ENCODE measurements at places on chromosomes 3 and 15.
A peak's percentile ranks its signal among the peaks of the same experiment; 100 is the strongest.

- peak; percentile 76 for DNase-seq
Measured at GRCh38 chr3:170572665-170573253, 13.1 kb downstream of the SLC7A14 start.

GRCh38 chr3:45034612-45035252, 8.6 kb downstream of the CLEC3B start:
- no peak for DNase-seq

DNA sequence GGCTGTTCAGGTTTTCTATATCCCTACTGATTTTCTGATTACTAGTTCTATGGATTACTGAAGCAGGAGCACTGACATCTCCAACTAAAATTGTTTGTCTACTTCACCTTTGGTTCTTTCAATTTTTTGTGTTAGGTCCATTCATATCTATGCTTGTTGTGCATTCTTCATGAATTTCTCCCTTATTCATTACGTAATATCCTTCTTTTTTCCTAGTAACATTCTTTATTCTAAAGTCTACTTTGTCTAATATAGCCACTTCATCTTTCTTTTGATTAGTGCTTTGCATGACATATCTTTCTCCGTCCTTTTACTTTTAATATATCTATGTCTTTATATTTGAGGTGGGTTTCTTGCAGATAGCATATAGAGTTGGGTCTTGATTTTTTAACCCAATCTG, 116.3 kb upstream of the BHLHE40 start:
- DNase-seq: no peak

- DNase-seq: no peak
Measured at GRCh38 chr15:96243701-96244100, 86.8 kb upstream of the NR2F2 start.

GRCh38 chr3:187804745-187805121, 59.5 kb upstream of the BCL6 start:
- DNase-seq: no peak

GRCh38 chr15:70060214-70060992, 37.3 kb downstream of the TLE3 start:
- DNase-seq: no peak

DNA sequence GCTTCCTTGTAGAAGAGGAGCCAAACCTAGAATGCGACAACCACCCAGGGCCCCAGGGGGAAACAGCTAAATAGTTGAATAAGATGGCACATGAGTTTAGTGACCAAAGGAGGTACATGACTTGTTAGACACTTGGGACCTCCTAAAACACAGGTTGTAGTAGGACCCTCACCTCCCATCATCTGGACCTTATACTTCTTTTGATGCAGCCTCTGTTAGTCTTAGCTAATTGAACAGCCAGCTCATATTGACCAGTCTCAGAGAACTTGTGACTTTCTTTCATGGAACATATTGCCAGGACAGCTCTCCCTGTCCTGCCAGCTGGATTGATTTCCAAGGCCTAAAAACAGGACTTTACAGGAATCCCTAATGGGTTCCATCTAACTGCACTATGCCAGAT, 45.0 kb downstream of the SPSB4 start:
- no peak for DNase-seq

- no peak for DNase-seq
Measured at GRCh38 chr3:47950453-47951169, 65.6 kb downstream of the MAP4 start.
